Activated T-helper 9 cell treated with anti-CD3 and anti-CD28 coated beads, Interleukin-2, amount 50 U/mL, for 16 hours (primary cell): ENCODE measurements at places on chromosomes 16 and 17.

- no peak for DNase-seq
Measured at GRCh38 chr16:87424266-87424665, 32.1 kb downstream of the MAP1LC3B start.

DNA sequence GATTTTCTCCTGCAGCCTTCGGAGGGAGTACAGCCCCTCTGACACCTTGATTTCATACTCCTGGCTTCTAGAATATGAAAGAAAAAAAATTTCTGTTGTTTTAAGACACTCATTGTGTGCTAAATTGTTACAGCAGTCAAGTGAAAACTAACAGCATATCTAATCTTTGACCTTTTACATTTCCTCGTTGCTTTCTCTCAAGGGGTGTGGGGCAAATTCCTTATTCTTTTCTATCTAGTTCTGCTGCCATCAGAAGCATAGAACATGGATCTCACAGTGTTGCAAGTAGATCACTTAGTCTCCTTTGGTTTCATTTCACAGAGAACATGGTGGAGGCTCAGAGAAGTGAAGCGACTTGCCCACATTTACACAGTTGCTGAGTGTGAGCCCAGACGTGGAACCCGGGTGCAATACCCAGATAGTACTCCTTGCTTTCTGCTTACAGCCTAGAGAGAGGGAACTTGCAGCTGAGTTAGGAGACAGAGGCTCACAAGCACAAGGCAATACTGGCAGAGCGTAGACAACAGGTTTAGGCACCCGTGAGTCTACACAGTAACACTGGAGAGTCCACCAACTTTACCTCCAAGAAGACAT is 28.7 kb upstream of the MMD start:
- DNase-seq, result no peak

- DNase-seq, result no peak
Measured at GRCh38 chr17:77371117-77371887, 230.5 kb downstream of the SEC14L1 start.

- DNase-seq, result no peak
Measured at GRCh38 chr16:20336955-20337354, 9.6 kb upstream of the GP2 start.

GRCh38 chr16:79261481-79261940 is 339.0 kb downstream of the MAF start:
- DNase-seq, result peak; percentile 30

DNA sequence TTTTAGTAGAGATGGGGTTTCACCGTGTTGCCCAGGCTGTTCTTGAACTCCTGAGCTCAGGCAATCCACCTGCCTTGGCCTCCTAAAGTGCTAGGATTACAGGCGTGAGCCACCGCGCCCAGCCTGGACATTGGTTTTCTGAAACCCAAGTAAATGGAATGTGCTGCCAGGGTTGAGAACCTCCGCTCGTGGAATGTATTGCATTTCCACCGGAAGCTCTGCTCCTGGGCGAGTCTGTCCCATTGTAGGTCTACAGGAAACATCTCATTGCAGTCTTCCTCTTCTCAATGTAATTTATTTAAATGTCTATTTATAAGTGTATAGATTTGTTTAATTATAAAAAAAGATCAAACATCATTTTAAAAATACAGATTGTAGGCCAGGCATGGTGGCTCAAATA is 57.4 kb upstream of the HAPSTR1 start:
- no peak for DNase-seq

DNA sequence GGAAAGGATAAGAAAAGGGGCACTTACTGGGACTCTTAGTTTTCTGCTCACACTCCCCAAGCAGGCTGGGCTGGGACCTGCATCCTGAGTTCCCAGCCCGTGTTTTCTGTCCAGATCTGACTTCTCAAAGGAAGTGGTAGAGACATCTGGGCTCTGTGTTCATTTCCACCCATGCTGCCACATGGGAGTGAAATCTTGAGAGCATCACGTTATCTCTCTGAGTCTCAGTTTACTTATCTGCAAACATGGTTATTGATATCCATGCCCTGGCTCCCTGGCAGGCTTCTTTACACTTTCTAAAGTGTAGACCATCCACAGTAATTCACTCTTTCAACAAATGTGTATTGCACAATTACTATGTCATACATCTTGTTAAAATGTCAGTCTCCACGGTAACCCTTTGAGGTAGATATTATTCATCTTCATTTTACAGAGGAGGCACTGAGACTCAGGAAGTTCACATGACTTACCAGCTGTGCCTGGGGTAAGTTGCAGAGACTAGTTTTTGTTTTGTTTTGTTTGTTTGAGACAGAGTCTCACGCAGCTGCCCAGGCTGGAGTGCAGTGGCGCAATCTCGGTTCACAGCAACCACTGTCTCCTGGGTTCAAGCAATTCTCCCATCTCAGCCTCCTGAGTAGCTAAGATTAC is 3.4 kb downstream of the ZNF688 start:
- no peak for DNase-seq

DNA sequence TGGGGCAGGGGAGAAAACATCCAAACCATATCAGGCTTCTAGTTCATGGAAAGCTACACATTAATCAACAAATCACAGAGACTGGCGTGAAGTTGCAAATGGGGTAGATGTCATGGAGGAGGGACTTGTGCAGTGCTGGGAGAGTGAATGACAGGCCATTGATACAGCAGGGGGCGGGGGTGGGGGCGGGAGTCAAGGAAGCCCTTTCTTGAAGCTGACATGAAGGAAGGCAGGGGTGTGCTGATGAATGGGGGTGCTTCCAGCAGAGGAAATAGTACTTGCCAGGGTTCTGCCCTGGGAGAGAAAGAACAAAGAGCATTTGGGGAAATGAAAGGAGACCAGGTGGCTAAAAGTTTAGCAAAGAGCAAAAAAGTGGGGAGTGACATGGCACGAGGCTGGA is 269.9 kb downstream of the SHISA9 start:
- no peak for DNase-seq

- DNase-seq, result no peak
Measured at GRCh38 chr17:77755410-77755963, 203.0 kb upstream of the TNRC6C start.

- DNase-seq, result no peak
Measured at GRCh38 chr17:19464031-19465026, 53.3 kb downstream of the RNF112 start.

DNA sequence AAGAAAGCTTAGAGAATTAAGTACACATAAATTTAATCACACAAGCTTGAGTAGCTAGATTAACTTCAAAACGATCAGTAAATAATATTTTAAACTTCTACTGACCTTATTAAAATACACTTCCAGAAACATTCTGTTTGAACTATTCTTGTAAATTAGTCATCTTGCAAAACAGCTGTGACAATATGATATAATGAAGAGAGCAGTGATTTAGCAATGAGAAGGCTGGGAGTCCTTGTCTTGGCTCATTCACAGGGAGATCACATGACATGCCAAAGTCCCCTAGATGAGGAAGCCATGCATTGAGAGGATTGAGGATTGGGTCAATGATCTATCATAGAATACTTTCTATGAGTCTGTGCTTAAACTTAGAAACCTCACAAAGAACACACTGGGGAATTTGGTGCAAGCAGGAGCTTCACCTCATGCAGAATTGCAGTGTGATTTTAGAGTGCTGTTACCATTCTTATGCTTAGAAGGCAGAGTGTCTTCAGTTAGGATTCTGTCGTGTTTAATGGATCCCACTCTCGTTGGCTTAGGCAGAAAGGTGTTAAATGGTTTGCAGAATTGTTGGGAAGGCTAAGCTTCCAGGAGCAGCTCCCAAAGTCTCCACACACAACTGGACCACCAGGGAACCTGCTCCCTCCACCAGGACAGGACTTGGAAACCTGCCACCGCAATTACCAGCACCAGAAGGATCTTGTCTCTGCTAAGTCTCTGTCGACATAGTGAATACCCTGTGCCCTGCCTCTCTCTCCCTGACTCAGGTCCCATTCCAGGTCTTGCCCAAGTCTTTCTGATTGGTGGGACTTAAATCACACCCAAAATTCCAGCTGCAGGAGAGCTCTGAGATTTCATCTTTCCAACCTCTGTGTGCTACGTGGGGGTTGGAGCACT is 87.1 kb downstream of the USP22 start:
- DNase-seq, result no peak

DNA sequence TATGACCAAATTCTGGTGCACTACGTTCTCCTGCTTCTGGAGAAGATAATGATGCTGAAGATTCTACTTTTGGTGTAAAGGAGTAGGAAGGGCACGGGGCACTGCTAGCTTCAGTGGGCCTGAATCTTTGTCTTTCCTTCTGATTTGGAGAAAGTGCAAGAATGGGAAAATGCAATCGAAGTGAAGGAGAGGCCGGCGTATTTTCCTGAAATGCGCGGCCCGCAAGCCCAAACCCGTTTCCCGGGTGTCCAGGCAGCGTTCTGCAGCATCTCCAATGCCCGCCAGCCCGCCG is 372 bp upstream of the NDE1 start:
- DNase-seq, result no peak

GRCh38 chr16:47036201-47036600 is 62.7 kb upstream of the DNAJA2 start:
- no peak for DNase-seq

DNA sequence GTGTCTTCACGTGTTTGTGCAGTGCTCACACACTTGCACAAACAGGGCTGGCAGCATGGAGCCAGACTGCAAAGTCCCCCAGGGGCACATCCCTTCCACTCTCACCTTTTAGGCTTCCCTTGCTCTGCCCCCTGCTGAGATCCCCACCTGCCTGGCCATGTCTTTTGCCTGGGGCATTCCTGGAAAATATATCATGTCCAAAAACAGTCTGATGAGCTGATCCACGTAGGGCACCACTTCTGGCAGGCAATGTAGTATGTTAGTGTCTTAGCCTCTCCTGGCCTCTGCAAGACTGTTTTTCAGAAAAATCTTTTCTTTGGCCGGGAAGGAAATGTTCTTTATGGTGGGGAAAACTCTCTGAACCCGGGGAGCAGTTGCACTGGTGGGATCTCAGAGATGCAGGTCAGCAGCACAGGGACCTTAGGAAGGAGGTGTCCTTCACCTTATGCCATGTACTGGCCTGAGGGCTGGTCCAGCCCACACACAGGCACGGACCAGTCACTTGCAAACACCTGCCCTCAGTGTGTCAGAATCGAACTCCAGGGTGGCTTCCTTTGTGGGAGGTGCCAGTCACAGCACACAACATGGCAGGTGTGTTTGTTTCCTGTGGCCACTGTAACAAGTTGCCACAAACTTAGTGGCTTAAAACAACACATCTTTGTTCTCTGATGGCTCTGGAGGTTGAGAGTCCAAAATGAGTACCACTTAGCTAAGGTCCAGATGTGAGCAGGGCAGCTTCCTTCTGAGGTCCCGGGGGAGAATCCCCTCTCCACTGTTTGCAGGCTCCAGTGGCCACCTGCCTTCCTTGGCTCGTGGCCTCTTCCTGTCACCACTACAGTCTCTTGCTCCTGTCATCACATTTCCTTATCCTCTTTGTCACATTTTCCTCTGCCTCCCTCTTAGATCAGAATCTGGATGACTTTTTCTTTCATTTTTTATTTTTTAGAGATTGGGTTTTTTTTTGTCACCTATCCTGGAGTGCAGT is 46.6 kb downstream of the MPRIP start:
- no peak for DNase-seq

DNA sequence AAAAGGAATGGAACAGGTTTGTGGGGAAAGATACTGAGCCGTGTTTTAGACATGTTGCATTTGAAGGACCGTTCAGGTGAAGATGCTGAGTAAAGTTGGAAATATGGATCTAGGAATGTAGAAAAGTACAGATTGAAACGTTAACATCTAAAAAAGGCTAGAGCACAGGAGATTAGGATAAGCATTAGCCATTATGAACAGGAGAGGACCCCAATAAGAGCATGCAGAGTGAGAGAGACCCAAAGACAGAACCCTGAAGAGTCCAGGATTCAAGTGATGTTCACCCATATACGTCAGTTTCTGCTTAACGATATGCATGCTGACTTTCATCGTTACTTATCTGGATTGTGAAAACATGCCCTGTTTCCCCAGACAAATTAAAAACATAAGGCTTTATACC is 140.5 kb downstream of the STX8 start:
- DNase-seq, result no peak

DNA sequence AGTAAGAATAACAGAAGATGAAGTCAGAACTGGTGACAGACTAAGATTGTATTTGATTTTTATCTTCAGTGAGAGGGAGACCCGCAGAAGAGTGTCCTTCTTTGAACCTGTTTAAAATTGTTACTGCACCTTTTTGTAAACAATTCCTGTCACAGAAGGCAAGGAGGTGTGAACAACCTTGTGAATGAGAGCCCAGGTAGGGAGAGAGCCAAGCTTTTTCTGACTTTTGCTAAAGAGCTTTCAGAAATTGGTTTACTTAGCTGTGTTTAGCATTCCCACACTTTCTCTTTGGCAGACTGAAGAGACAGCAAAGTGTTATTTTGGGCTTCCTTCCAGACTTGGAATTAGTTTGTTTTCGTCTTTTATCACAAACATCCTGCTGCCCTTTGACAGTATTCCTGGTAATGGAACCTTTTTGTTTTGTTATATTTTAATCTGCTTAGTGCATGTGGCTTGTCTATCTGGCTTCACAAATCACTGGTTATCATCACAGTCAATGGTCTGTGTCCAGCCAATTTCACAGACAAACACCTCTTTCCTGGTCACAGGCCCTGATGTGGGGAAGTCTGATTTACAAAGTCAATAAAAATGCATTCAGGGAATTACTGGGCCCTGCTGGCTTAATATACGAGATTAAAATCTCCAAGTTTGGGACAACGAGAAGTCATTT is 85.7 kb upstream of the HS3ST2 start:
- no peak for DNase-seq

DNA sequence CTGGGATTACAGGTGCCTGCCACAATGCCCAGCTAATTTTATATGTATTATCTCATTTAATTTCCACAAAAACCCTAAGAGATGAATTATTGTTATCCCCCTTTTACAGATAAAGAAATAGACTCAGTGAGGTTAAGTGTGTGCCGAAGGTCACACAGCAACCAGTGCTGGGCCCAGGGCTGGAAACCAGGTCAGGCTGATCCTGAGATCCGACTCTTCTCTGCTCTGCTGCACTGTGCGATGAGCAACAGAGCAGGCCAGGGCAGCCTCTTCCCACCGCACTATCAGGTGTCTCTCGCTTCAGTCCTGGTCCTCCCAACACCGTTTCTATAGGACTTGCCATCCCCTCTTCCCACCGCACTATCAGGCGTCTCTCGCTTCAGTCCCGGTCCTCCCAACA is 24.8 kb downstream of the GINS3 start:
- DNase-seq, result no peak

GRCh38 chr16:88764913-88765349 is 20.1 kb downstream of the PIEZO1 start:
- no peak for DNase-seq

GRCh38 chr16:89386306-89387185 is 103.8 kb downstream of the ANKRD11 start:
- DNase-seq, result no peak

- no peak for DNase-seq
Measured at GRCh38 chr17:81039854-81040758, 5.2 kb downstream of the BAIAP2 start.

GRCh38 chr16:10876799-10877341 is at the start of gene CIITA:
Gene CIITA (plus strand): TSS chr16:10877202. CDS start chr16:10877331, 129 bp downstream.
- DNase-seq, result no peak

GRCh38 chr17:40352237-40352778 is 12.2 kb downstream of the GJD3 start:
- DNase-seq, result no peak
